ENCODE measurements at places on chromosomes 3 and 15.
A peak's percentile ranks its signal among the peaks of the same experiment; 100 is the strongest.

GRCh38 chr15:25876231-25877140 lies 13.4 kb upstream of the ATP10A start:
- no peak for DNase-seq

- no peak for DNase-seq
These were observed 59.6 kb downstream of the PLCL2 start for GRCh38 chr3:16944356-16944755.

- no peak for DNase-seq
These were observed 238.7 kb downstream of the SV2B start for GRCh38 chr15:91338766-91339165.

DNA sequence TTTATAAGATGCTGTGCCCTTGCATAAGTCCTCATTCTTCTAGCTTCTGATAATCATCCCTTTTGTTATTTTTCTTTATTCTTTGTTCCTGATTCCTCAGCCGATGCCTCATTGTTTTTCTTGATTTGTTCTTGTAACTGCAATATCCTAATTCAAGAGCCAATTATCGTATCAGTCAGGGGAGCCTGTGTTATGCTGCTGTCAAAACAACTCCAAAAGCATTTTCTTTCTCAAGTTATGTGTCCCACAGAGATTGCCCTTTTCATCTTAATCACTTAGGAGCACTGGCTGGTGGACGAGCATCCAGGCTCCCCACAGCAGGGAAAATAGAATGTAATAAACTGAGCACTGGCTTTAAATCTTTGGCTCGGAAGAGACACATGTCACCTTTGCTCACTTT lies 207.3 kb downstream of the CHL1 start:
- DNase-seq, result no peak

- peak; percentile 25 for DNase-seq
These were observed 112.4 kb upstream of the CCDC54 start for GRCh38 chr3:107264888-107265287.

Data from midbrain (tissue), 1 donor.